ENCODE measurements at places on chromosomes 12 and 14. TPM values are rescaled to one million over a fixed set of nuclear protein-coding genes. Genes with fewer than 3 reads are reported as not detected.

Gene C12orf56
- not detected for total RNA-seq

Gene KLRK1
- 0.59 TPM for total RNA-seq

Gene TSPAN19
- not detected for total RNA-seq

Gene IL23A
- total RNA-seq: not detected

Gene CLEC4D
- total RNA-seq: not detected

Gene MYF5
- total RNA-seq: not detected

Gene FBLN5
- total RNA-seq: 125 TPM

Gene IGFBP6
- 358 TPM for total RNA-seq

Gene TCL1B
- not detected for total RNA-seq

Gene C14orf132
- 5.6 TPM for total RNA-seq

Gene C3AR1
- 10.6 TPM for total RNA-seq

Gene RNASE7
- not detected for total RNA-seq

DNA sequence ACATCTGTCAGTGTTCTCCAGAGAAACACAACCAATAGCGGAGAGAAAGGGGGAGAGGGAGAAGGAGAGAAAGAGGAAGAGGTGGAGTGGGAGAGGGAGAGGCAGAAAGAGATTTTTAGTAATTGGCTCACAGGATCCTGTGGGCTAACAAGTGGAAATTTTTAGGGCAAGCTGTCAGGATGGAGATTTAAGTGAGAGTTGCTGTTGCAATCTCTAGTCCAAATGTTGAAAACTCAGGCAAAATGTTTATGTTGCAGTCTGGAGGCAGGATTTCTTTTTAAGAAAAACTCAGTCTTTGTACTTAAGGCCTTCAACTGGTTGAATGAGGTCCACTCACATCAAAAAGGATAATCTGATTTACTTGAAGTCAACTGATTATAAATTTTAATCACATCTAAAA lies 12.5 kb upstream of the GLIPR1L2 start:
- DNase-seq: no peak

DNA sequence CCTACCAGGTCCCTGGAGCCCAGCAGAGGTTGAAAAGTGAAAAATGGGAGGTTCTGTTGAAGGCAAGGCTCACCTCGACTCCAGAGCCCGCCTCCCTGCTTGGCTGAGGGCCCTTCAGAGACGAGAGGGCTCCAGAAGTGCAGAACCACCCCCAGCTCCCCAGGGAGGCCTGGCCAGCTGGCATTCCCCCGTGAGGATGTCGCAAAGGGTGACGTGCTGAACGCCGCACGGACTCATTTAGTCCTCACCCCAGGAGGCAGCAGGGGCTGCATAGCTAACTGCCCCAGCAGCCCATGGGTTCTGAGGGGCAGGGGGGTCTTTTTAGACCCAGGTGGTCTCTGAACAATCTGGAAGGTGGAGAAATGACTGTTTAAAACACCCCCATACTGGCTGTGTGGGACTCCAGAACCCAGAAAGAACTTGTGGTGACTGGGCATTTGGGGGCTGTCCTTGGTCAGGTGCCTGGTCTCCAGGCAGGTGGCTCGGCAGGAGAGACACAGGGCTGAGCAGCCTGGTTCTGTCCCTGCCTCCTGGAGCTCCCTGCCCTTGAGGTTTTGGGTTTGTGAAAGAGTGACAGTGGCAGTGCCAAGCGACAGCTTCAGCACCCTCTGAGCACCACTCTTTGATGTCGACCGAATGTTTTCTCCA lies 32.0 kb downstream of the ANAPC7 start:
- DNase-seq: no peak

- no peak for DNase-seq
Measured at GRCh38 chr14:75650253-75651058, 10.2 kb downstream of the ERG28 start.

GRCh38 chr12:15344561-15344960 lies 22.3 kb downstream of the PTPRO start:
- no peak for DNase-seq

DNA sequence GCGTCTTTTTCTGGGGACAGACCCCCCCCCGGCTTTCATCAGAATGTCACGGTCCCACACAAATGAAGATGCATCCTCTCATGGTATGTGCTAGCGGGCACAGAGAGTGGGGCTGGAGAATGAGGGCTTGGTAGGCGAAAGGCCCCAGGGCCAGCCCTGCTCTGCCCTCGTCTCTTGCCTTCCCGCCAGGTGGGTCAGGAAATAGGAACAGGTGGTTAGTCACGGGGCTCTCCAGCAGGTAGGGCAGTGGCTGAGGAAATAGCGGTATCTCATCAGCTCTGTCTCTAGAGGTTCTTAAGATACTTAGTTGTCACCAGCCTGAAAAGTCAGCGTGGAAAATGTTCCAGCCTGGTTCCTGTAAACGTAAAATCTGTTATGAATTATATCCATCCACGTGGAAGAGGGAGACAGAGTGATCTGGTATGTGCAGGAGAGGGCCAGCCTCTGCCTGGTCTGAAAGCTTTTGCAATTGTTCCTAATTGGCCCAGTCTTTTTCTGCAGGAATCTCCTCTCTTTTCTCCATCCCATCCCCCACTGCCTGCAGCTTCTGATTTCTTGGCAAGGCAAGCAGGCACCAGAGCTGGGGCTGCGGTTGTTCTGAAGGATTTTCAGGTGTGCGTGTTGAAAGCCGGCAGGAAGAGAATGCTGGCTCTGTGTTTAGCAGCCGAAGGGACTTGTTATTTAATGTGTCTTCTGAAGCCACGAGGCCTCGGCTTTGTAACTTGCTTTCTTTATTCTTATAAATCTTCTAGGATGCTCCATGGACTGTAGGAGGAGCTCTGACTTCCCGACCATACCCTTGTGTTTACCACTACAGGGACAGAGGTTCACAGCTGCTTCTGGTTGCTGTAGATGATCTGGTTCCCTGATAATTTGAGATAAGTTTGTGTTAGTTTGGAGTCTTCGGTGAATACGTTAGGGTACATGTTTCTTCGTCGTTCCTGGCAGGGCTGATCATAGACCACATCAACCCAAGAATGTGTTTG lies 131.1 kb downstream of the CACNA1C start:
- no peak for DNase-seq

GRCh38 chr14:69351911-69352310 lies 46.2 kb downstream of the ERH start:
- no peak for DNase-seq

- DNase-seq: peak; percentile 63
Measured at GRCh38 chr14:26984311-26985177, 386.7 kb upstream of the NOVA1 start.

DNA sequence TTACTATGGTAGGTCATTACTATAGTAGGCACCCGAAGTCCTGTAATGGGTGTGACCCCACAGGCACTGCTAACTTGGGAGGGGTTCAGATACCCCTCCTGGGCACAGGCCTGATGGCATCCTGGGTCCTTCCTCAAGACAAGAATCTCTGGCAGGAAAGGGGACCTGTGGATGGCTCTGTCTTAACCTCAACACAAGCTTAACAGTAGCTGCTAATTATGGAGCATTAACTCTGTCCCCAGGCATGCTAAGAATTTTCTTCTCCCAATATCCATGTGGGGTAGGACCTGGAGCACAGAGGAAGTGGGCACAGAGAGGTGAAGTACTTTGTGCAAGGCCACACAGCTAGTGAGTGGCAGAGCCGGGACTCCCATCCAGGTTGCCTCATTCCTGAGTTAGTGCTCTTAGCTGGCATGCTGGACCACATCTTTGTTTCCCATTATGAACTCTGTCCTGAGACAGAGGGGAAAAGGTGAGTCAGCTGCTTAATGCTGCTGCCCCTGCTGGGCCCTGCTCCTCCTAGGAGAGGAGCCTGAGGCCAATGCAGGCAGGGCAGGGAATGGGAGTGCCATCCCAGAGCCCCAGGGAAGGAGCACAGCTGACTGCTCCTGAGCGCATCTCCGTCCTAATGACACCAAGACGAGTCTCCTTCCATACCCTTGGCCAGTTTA lies 32.1 kb downstream of the GALNT16 start:
- no peak for DNase-seq

DNA sequence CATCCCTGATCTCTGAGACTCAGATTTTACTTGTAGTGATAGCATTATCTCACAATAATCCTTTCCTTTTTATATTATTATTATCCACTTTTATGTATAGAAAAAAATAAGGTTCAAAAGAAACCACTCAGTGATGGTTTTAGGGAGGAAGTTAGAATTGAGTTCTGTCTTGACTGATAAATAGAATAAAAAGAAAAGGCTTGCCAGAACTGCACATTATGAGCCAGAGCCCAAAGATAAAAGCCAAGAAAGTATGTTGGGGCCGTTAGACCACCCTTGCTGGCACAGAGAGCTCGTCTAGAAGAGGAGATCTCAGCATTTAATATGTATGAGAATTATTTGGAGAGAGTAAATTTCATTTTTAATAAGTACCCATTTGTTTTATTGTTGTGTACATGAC lies 103.2 kb downstream of the TSPAN8 start:
- no peak for DNase-seq

- no peak for DNase-seq
Measured at GRCh38 chr12:2960390-2960956, 1.3 kb downstream of the TEAD4 start.

- DNase-seq: no peak
Measured at GRCh38 chr12:120367233-120367923, 1.6 kb downstream of the MSI1 start.

DNA sequence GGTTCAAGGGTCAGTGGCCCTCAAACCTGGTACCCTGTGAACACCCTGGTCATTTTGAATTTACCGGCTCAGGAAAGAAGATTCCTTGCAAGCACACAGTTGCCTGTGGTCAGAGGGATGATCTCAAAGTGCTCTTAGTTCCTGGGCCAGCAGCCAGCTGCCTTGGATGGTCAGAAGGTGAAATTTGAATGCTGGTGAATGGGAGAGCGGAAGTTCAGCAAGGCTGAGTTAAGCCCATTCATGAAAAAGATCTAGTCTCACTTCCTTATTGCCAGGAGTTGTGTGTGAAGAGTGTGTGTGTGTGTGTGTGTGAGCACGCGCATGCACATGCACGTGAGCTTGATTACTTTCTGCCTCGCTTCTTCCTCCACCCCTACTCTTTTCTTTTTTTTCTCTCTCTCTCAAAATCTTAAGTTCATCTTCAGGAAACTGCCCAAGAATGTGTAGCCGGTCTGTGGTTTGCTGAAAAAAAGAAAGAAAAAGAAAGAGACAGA lies 155.5 kb upstream of the CCND2 start:
- DNase-seq: peak; percentile 60

DNA sequence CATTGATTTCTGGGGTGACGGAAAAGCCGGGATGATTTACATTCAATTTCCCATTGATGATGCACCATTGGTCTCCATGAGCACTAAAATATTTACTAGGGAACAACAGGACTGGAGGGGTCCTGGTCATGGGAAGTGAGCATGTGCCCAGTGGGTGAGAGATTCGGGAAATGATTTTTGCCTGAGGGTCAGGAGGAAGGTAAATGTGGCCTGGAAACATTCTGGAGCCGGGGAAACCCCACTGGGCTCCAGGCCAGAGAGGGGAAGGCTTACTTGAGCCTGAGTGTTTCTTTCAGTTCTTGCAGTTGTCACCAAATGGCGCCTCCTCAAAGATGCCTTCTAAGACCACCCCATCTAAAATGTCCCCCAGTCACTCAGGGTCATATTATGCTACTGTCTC lies 532.3 kb upstream of the TBX3 start:
- DNase-seq: no peak

DNA sequence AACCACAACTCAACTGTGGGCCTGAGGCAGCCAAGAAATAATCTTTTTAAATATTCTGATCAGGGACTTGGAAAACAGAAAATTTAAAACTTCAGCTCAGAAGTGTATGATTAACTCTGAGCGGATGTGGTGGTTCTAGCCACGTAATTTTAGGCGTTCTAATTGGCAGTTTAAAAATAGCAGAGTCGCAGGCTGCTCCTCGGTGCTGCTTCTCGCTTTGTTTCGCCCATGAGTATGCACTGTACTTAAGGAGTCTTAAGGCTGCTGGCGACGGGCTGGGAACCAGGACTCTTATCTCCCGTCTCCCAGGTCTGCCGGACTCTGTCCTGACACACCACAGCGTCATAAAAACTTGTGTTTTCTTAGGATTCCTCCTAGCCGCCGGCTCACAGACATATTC lies 113.4 kb upstream of the PELI2 start:
- DNase-seq: peak; percentile 70

- DNase-seq: no peak
Measured at GRCh38 chr12:19474147-19474546, 34.9 kb downstream of the AEBP2 start.

DNA sequence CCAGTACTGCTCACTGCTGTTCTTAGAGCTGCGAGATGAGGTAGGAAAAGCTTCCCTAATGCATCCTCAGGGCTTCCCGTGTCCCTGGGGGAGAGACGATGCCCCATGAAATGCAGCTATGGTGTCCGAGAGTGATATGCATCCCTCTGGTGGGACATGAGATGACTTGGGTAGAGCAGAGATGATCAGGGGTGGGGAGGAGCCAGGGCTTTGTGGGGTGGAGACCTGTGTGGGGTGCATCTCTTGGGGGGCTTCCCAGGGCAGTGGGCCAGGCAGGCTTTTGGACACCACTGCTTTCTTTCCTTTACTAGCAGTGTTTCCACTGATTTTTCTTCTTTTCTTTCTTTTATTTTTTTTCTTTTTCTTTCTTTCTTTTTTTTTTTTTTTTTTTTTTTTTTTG lies 147.3 kb downstream of the ADGRD1 start:
- DNase-seq: no peak

DNA sequence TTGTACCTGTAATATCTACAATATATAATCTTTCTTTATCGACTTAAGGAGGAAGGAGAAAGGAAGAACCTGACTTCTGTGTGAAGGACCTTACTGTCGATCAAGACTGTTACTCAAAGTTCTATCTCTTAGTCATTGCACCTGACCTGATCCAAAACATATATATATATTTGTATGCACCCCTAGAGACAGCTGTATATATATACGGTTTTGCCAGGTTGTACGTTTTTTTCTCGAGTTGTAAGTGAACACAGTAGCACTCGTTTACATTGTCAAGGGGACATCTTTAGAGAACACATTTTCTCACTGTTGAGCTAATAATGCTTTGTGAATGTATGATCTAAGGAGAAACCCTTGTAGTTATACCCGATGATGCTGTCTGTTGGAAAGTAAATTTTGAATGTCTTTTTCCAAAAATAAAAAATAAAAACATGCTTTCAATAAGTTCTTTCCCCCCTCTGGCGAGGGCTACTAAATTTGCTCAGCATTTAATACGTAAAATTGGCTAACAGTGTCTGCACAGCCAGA lies 536 bp upstream of the SLC35E3 start:
- no peak for DNase-seq

GRCh38 chr12:43416981-43417380 lies 135.0 kb downstream of the ADAMTS20 start:
- no peak for DNase-seq

GRCh38 chr12:7180685-7181084 lies 8.8 kb upstream of the PEX5 start:
- no peak for DNase-seq

- peak; percentile 77 for DNase-seq
Measured at GRCh38 chr12:116276652-116277466, 634 bp downstream of the MED13L start.

GRCh38 chr12:51429700-51430099 lies 5.1 kb downstream of the SLC4A8 start:
- no peak for DNase-seq

GRCh38 chr12:124109760-124110159 lies 136.7 kb downstream of the ZNF664 start:
- no peak for DNase-seq

GRCh38 chr14:23160924-23161522 lies 22.4 kb downstream of the SLC7A8 start:
- DNase-seq: peak; percentile 67
